SIG-M5 (cell line): ENCODE measurements at places on chromosomes 6 and 20.

- DNase-seq, result no peak
Observed at GRCh38 chr6:170279977-170280688, 10.7 kb downstream of the DLL1 start.

GRCh38 chr6:5713519-5713918, 293.2 kb downstream of the NRN1 start:
- no peak for DNase-seq

- peak; percentile 62 for DNase-seq
Observed at GRCh38 chr20:63873477-63873971, 8.5 kb downstream of the TPD52L2 start.

DNA sequence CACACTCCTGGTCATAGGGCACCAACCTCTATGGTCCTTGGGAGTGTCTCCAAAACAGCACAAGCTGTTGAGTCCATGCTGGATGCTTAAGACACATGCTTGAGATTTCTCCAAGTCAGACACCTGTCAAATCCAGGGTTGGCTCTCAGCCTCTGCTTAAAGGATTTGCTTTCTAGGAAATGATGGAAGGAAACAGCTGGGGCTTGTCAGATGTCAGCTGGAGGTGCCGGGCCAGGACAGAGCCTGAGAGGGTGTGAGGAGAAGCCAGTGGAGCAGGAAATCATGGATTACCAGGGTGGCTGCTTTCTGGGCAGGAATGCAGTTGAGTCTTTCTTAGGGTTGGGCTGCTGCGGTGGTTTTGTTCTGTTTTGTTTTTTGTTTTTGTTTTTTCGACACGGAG, 83.0 kb upstream of the FAM184A start:
- DNase-seq, result no peak

DNA sequence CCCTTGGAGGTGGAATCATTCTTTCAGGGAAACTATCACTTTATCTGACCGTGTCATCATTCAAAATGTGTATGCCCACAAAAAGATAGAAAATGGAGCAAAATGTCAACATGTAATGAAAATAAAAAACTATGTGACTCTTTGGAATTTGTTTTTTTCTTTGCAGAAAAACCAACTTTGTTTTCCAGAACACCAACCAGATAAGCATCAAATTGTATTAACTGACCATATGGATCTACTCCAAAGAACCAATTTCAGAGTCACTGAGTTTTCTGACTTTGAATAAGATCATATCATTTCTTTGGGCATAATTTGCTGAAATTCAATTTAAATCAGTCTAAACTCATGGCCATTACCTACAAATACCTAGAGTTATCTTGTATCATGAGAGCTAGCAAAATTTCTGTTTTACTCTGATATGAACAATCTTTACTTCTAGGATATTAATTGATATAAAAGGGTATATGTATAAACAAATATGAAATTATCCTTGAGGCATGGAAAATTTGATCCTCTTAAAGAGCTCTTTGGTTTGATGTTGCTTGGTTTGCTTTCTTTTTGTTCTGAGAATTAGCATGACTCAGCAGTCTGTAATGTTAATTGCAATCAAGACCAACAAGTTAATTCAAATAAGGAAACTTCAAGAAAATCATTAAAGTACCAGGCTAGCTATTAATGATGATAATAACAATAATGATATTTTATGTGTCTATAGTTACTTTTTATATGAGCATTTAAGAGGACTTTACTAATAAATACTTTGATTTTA, 444.4 kb upstream of the MARCKS start:
- DNase-seq, result no peak

DNA sequence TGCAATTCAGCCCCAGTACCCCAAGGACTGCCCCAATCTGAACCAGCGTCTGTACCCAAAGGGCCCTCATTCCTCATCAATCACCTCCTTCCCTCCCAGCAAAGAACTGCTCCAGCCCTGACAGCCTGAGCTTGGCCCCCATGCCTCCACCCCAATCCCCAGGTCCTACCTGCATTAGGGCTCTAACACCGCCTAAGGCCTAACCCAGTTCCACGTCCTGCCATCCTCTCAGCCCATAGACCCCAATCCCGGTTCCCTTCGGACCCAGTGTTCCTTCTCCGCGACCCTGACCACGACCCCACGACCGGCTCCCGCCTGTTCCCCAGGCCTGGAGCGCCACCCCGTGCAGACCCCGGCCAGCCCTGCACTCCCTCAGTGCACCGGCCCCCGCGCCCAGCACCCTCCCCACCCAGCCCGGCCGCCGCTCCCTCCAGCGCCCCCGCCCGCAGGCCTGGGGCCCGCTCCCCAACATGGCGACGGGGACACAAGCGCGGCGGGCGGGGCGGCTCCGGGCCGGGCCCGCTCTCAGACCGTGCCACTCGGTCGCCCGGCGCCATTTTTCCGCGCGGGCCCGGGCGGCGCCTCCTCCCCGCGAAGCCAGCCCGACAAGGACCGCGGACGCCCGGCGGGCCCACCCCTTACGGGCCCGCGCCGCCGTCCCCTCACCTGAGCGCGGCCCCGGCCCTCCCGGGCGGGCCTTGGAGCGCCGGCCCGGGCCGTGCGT, 483 bp downstream of the NCOA6 start:
- no peak for DNase-seq

DNA sequence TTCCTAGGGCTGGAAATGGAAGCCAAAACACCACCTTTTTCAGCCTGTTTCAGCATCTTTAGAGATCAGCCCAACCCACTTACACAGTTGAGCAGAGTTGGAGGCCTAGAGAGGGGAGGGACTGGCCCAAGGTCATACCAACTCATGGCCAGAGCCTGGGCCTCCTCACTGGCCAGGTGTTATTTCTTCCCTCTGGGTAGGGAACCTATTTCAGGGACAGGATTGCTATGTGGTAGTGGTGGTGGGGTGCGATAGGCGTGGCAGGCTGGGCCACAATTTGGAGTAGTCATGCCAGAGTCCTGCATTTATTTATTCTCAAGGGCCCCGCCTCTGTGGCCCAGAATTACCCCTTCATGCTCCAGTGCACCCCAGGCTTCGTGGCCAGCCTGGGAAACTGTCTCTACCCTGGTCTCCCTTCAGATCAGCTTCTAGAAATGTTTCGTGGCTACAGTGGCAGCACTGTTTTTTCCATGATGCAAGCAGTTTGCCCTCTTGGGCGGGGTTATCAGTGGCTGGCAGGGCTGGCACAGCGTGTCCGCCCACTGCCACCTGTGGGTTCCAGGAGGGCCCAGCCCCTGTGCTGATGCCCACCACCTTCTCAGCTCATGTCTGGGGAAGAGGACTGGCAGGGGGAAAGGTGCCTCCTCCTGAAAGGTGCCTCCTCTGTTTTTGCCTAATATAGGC, 6.2 kb downstream of the VEGFA start:
- DNase-seq, result no peak

- DNase-seq, result no peak
Observed at GRCh38 chr20:16501301-16501700, 71.9 kb downstream of the KIF16B start.

- no peak for DNase-seq
Observed at GRCh38 chr20:60857708-60858107, 394.4 kb upstream of the CDH4 start.

- no peak for DNase-seq
Observed at GRCh38 chr6:149208134-149208601, 109.3 kb upstream of the TAB2 start.

GRCh38 chr20:2387180-2387577, 6.5 kb downstream of the TGM6 start:
- DNase-seq, result no peak

DNA sequence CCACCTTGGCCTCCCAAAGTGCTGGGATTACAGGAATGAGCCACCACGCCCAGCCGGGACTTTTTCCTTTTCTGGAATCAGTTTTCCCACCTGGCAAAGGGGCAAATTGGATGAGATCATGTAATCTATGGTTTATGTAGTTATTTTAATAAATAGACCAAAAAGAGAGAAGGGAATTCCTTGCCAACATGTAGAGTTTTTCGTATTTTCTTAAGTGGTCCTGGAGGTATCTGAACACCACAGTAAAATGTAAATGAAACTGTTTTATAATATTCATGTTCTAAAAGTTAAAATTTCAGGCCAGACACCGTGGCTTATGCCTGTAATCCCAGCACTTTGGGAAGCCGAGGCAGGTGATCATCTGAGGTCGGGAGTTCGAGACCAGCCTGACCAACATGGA, 185.1 kb upstream of the ZNF217 start:
- DNase-seq, result no peak

DNA sequence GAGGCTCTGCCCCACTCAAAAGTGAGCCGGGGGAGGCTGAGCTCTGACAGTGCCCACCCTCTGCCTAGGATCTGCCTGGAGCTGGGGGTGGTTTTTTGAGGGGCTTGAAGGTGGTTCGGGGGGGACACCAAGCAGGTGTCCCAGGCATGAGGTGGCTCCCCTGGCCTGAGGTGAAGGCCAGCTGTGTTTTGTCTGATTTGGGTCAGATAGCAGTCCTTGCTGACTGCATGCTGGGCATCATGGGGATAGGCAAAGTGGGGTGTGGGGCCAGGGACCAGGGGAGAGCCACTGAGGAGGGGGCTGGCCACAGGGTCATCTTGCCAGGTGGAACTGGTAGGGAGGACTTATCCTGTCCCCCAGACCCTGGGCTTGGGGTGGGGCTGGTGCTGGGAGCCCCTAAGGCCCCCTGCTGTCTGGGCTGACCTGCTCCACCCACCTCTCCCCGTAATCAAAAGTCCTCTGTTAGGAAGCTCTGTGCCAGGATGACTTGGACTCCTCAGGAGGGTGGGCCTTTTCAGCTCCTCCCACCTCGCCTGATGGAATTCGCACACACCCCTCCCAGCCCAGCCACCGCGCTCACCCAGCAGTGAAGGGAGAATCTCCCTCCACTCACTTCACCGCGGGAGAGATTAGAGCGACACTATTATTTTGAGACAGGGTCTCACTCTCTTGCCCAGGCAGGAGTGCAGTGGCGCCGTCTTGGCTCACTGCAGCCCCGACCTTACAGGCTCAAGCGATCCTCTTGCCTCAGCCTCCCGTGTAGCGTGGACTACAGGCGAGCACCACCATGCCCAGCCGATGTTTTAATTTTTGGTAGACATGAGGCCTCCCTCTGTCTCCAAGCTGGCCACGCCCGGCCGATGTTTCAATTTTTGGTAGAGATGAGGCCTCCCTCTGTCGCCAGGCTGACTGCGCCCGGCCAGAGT, 1.5 kb upstream of the COL9A3 start:
- no peak for DNase-seq

- no peak for DNase-seq
Observed at GRCh38 chr20:47276851-47277534, 79.5 kb downstream of the ZMYND8 start.

GRCh38 chr6:52547647-52548352, 29.1 kb downstream of the TRAM2 start:
- DNase-seq, result no peak

DNA sequence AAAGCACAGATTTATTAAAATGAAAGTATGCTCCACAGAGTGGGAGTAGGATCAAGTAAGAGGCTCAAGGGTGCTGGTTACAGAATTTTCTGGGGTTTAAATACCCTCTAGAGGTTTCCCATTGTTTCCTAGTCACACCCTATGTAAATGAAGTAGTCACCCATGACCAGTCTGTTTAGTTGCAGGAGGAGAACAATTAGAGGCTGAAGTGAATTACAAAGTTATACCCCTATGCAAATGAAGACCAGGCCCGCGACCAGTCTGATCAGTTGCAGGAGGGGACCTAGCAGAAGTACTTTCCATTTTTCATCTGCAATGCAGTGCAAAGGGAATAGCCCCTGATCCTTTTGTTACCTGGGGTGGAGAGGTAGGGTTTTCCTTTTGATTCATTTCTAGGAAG, 11.8 kb upstream of the FILIP1 start:
- no peak for DNase-seq

GRCh38 chr20:17439616-17440296, 91.4 kb downstream of the BFSP1 start:
- no peak for DNase-seq

GRCh38 chr6:70163795-70164194, 139.1 kb downstream of the COL9A1 start:
- DNase-seq, result no peak
